ENCODE measurements at places on chromosomes 5 and 9. TPM values are rescaled to one million over a fixed set of nuclear protein-coding genes. Genes with fewer than 3 reads are reported as not detected.

- no peak for DNase-seq
Measured at GRCh38 chr5:143124593-143124992, 278.9 kb downstream of the NR3C1 start.

Gene MPDZ
- total RNA-seq, result 58.3 TPM

Gene POC5
- total RNA-seq, result 10.9 TPM

DNA sequence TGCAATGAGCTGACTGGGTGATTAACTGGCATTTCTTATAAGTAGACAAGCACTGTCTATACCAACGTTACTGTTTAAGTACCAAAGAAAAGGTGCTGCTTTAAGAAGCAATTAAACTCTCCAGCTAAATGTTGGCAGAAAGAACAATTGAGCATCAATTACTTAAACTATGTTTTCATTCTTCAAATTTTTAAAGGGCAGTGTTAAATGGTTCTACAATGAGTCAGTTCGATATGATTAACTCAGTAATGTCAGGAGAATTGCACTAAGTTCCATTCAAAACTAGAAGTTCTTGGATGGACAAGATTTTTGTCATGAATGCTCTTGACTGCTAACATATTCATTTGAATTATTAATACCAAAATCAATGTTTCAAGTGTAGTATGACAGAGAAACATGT, 593.7 kb downstream of the DNAH5 start:
- DNase-seq, result no peak

DNA sequence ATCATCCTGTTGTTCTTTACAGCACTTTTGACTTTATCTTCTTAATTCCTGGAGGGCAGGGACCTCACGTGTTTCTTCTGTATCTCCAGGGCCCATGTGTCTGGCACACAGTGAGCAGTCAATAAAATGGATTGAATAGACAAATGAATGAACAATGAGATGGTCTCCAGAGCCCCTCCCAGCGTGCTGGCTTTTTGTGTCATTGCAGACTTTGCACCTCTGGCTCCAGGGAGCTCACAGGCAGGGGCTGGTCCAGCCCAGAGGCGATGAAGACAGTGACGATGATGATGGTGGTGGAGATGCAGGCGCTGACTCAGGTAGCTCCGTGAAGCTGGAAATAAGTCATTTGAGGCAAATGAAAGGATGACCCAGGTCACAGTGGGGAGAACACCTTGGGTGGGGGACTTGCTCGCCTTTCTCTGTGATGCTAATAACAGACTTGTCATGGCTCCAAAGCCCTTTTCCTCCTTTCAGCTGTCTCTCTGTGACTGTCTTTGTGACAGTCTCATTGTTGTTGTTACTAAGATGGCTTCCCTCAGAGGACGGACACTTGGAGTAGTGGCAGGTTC, 30.4 kb upstream of the FABP6 start:
- no peak for DNase-seq

Gene TMC1
- total RNA-seq, result not detected

Gene ARL14EPL
- total RNA-seq, result not detected

Gene PCDHGA3
- 2.9 TPM for total RNA-seq

DNA sequence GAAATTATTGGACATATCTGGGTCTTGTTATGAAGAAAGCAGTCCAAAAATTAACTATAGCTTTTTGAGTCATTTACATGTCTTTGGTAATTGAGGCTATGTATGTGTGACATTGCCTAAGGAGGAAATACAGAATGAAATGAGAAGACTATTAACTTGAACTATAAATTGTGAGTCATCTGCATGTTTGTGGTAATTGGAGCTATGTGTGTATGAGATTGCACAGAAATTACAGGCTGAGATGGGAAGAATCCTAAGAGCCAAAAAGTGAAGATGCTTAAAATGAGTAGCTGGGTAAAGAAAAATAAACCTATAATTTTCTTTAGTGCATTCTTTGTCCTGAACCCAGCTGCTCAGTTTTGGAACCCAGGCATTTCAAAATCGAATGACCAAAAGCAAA, 747.6 kb upstream of the EDIL3 start:
- DNase-seq, result no peak

Gene CSF1R
- total RNA-seq, result 0.88 TPM

DNA sequence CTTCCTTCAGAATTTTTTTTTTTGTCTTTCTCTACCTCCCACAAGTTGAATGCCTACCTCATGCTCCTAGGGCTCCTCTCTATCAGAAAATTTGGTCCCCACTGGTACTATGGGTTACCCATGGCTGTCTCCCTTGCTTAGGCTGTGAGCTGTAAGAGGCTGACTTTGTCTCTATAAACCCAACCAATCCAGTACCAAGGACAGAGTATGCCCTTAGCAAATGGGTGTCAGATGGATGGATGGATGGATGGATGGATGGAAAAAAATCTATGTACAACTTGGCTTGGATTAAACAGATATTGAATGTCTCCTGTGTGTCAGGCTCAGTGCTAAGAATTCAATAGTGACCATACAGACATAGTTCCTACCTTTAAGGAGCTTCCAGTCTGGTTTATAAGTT, 398.2 kb upstream of the TRPC7 start:
- no peak for DNase-seq

- DNase-seq, result peak; percentile 89
Measured at GRCh38 chr9:76687861-76688391, 76.3 kb upstream of the PCA3 start.

DNA sequence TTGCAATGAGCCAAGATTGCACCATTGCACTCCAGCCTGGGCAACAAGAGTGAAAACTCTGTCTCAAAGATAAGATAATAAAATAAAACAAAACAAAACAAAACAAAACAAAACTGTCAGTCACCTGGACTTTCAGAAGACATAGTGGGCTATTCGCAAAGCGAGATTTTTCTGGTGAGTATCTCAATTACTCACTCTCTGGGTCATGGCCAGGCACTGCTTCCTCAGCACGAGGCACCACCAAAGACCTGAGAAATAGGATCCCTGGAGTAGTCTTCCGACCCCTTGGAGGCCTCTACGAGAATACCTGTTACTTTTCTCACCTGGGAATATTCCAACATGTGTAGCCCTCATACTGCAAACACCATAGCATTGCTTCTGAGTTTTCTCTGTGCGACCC, 201.7 kb upstream of the ZNF618 start:
- no peak for DNase-seq

Gene OBP2B
- total RNA-seq, result not detected

GRCh38 chr5:128329386-128329939, 208.6 kb downstream of the FBN2 start:
- no peak for DNase-seq

DNA sequence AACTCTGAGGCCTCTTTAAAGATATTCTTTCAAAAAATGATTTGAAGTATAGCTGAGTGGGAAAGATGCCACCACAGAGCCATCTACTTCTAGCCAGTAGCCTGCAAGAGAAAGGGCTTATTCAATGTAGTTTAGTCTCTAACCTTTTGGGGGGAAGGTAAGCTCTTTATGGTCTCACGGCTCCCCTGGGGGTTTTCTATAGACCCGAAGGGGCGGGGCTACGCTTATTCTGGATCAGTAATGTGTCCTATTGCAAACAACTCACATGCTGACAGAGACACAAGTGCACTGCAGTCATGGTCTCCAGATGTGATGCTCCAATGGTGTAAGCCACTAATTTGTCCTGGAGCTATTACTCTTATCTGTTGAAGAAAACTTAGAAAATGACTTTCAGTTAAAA, 53.4 kb upstream of the RPS23 start:
- DNase-seq, result no peak

- no peak for DNase-seq
Measured at GRCh38 chr5:73997960-73998359, 372.0 kb downstream of the ARHGEF28 start.

GRCh38 chr5:140253985-140254384, 48.9 kb downstream of the PFDN1 start:
- no peak for DNase-seq

- DNase-seq, result no peak
Measured at GRCh38 chr5:179008667-179009066, 13.5 kb upstream of the GRM6 start.

DNA sequence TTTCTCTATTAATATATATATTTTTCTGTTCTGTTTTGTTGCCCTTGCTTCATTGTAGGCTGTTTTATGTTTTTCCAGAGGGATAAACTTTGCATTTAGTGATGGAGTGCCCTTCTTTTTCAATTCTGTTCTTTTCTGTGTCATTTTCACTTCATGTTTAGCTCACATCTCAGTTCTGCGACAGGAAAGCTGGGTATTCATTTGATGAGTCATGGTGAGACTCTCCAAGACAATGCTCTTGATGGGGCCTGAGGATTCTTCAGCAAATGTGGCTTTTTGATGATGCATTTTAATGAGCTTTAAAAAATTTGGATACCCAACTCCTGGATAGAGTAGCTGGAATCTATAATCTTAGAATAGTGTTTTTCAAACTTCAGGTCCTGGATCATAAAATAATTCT, 56.5 kb upstream of the SPATA31D4 start:
- peak; percentile 91 for DNase-seq

Gene PCDHA10
- 0.59 TPM for total RNA-seq

GRCh38 chr5:170226661-170227060, 6.1 kb upstream of the C5orf58 start:
- DNase-seq, result no peak

Gene ACOT12
- not detected for total RNA-seq

DNA sequence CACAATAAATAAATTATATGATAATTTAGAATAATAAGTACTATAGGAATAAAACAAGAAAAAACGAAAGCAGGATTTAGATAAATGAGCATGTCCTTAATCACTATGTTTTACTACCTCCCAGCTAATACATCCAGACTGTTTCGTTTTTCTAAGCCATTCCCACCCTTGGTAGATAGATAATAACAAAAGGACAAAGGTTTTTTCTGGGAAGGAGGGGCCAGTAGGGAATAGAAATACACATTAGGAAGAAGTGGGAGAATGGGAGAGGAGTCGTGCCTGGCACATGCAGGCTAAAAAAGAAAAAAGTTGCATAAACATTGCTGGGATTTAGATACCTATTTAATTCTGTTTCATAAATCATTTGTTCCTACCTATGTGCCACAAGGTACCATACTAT, 97.1 kb downstream of the MTX3 start:
- no peak for DNase-seq

Gene LHX3
- under 0.01 TPM for total RNA-seq

DNA sequence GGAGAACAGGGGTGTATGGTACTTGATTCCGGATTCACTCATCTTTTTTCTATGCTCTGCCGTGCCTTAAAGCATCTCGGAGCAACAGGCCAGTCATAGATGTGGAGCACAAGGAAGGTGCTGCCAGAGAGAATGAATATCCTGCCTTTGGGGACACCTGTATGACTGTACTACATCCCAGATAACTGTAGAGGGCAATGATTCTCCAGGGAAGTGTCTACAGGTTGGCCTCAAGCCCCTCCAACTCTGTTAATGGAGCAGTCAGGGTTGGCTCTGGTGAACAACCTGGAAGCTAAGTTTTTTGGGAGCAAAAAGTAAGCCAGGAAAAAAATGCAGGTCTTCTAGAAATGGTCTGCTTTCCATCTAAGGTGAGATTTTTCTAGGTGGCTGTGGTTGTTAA, 71.0 kb downstream of the NREP start:
- DNase-seq, result no peak

Gene RAI14
- total RNA-seq, result 149 TPM

DNA sequence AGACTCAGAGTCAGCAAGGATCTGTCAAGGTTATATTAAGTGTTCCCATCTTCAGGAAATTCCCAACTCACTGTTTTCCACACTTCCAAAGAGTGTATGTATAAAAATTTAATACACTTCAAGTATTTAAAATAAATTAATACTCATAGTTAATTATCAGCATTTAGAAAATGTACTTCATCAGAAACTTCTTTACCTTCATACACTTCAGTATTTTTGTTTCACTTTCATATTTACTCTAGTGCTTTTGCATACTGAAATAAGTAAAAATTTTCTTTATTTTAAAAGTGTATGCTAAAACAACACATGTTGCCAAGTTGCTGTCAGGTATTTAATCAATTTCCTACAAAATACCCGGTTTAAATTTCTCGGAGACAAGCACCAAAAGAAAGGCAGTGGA, 16.5 kb downstream of the RICTOR start:
- DNase-seq, result no peak

Gene OLFM1
- total RNA-seq, result under 0.01 TPM

Gene GPSM1
- 30.9 TPM for total RNA-seq

Gene CNTNAP3B
- total RNA-seq, result 15.0 TPM

Gene EPB41L4A
- total RNA-seq, result 0.72 TPM

Gene C5orf46
- not detected for total RNA-seq

GRCh38 chr5:135993880-135994636, 34.7 kb upstream of the TGFBI start:
- DNase-seq, result no peak

DNA sequence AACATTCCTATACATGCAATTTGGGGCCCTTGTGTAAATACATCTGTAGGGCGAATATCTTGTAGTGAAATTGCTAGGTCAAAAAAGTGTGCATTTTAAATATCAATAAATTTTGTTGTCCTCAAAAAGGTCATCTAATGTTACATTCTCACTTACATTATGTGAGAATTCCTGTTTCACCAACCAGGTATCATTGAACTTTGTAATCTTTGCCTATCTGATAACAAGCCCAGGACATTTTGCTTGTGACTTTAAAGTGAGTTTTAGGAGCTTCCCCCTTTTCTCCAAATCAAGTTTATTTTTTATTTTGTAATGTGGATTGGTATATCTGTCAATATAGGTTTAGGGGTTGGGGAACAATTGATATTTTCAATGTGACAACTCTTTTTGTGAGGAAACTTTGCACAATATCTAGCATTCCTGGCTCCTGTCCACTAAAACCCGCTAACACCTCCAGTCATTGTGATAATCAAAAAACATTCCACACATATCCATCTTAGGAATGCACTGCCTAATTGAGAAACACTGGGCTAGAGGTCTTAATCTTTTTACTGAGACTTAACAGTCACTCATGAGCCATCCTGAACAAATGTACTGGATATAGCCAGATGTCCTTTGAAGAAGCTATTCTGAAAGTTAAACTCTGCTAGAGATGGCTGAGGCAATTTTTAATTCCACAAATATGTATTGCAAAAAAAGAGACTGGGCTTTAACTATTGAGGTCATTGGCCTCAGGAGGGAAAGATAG, 72.5 kb upstream of the SLC1A1 start:
- peak; percentile 62 for DNase-seq

DNA sequence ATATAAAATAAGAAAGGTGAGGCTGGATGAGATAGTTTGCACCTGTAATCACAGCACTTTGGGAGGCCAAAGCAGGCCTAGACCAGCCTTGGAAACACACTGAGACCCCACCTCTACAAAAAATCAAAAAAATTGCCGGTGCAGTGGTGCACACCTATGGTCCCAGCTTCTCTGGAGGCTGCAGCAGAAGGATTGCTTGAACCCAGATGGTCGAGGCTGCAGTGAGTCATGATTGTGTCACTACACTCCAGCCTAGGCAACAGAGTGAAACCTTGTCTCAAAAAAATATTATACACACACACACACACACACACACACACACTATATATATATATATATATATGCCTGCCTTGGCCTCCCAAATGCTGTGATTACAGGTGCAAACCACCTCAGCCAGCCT, 1.3 kb downstream of the SLC35D2 start:
- no peak for DNase-seq

- DNase-seq, result no peak
Measured at GRCh38 chr5:178545941-178546674, 44.1 kb downstream of the COL23A1 start.

Gene CSNK1G3
- 91.2 TPM for total RNA-seq
